Activated T-helper 1 cell treated with anti-CD3 and anti-CD28 coated beads, Interleukin-12 subunit alpha, Interleukin-12 subunit beta, Interleukin-2, Interleukin-4 antibody, amounts not matched to agents 30 ng/mL and 10 ng/mL and 1 ng/mL, durations not matched to agents 14 hours and 24 hours and 36 hours (primary cell): ENCODE measurements at places on chromosomes 11 and 22. TPM values are rescaled to one million over a fixed set of nuclear protein-coding genes. Genes with fewer than 3 reads are reported as not detected.

SAA1 gene
- not detected in 2 replicates for total RNA-seq

SLC22A6 gene
- total RNA-seq: not detected in 2 replicates

SIK3 gene
- total RNA-seq: 49.9 and 54.2 TPM in 2 replicates

CHKA gene
- total RNA-seq: 13.2 and 13.7 TPM in 2 replicates

FAM181B gene
- total RNA-seq: not detected in 2 replicates

CD82 gene
- total RNA-seq: 499 and 500 TPM in 2 replicates

CRYBB3 gene
- 0.60 TPM in 1 of 2 replicates, not detected in the other for total RNA-seq

PYGM gene
- 2.7 and 4.8 TPM in 2 replicates for total RNA-seq

EFCAB6 gene
- total RNA-seq: 0.17 TPM in 1 of 2 replicates, not detected in the other

RIC3 gene
- total RNA-seq: 4.7 and 7.4 TPM in 2 replicates

PDGFB gene
- 0.78 and 1.2 TPM in 2 replicates for total RNA-seq

SLC25A45 gene
- total RNA-seq: 15.3 and 19.4 TPM in 2 replicates

FGF19 gene
- total RNA-seq: not detected in 2 replicates

SLCO2B1 gene
- not detected in 2 replicates for total RNA-seq

CARNS1 gene
- 0.62 and 0.81 TPM in 2 replicates for total RNA-seq

CNGA4 gene
- 0.10 TPM in 1 of 2 replicates, not detected in the other for total RNA-seq

PTPN5 gene
- total RNA-seq: not detected in 2 replicates

MAPK11 gene
- 24.6 and 28.9 TPM in 2 replicates for total RNA-seq

OR11H1 gene
- total RNA-seq: not detected in 2 replicates

LRRC51 gene
- 5.7 and 8.2 TPM in 2 replicates for total RNA-seq

B3GAT1 gene
- 0.13 and 0.39 TPM in 2 replicates for total RNA-seq
